ENCODE measurements at places on chromosomes 5 and 9.

GRCh38 chr9:75142202-75142601 is 53.9 kb downstream of the OSTF1 start:
- DNase-seq, result no peak

DNA sequence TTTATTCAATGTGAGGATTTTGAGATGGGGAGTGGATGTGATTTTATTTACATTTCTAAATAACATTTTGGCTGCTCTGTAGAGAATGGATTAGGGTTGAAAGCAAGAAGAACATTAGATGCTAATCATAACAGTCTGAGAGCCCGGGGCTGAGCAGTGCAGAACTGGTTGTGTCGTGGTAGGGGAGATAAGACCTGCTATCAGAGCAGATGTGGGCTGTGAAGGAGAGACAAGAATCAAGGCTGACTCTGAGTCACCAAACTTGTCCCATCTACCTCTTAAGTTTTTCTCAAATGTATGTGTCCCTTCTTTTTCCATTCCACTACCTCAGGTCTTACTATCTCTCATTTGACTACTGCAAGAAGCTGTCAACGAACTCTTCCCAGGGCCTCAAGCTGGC is 35.4 kb upstream of the SLC28A3 start:
- no peak for DNase-seq

DNA sequence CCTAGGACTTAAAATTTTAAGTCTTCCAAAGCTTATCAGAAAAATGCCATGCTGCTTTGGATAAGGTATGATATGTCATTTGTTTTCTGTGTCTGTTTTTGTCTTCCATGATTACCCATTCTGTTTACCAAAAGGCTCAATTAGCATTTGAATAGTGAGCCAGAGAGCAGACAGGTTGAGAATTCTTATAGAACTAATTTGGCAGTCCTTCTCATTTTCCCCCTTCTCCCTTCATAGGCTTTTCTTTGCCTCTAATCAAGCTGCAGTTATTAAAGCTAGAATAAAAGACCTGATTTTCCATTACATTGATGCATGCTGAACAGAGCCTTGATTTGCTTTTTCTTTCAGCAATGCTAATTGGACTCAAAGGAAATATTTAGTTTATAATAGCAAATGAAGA is 993.0 kb downstream of the MAT2B start:
- no peak for DNase-seq

DNA sequence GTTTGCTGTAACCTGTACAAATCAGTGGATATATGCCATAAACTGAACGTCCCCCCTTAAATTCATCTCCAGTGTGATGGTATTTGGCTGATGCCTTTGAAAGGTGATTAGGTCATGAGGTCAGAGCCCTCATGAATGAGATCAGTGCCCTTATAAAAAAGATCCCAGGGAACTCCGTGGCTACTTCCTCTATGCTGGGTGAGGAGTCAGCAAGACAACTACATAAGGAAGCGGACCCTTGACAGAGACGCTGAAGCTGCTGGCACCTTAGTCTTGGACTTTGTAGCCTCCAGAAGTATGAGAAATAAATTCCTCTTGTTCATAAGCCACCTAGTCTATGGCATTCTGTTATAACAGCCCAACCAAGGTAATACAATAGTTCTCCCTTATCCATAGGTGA is 215.1 kb upstream of the ZNF608 start:
- no peak for DNase-seq

GRCh38 chr5:171418982-171419687 is at the start of gene FGF18:
FGF18 (plus strand) TSS chr5:171419647; CDS start chr5:171420200, 553 bp downstream.
- DNase-seq, result no peak

All from HS-5 (cell line).